Ascending aorta (tissue), 2 donors: ENCODE measurements at places on chromosomes 13 and 19.
A peak's percentile ranks its signal among the peaks of the same experiment; 100 is the strongest.

DNA sequence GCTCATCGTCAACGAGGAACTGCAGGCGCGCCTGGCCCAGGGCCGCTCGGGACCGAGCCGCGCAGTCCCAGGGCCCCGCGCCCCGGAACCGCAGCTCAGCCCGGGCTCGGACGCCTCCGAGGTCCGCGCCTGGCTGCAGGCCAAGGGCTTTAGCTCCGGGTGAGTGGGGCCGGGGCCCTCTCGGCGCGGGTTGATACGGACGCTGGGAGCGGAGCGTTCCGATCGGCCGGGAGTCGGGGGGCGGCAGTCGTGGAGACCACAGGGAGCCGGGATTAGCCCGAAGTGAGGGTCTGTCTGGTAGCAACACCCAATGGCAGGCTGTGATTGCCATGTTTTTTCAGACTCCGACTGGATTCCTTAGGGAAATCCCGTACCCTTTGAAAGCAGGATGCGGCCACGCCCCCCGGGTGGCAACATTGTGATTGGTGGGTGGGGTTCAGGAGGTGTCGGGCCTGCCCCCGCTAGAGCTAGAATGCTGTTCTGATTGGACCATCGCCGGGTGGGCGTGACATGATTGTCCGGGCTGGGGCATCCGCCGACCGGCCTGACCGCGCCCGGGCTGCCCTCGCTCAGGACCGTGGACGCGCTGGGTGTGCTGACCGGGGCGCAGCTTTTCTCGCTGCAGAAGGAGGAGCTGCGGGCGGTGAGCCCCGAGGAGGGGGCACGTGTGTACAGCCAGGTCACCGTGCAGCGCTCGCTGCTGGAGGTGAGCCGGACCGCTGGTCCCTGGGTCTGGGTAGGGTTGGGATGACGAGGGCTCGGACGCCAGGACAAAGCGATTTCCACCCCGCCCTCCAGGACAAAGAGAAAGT is 11.3 kb downstream of the EPS8L1 start:
- peak; percentile 93 for DNase-seq

- DNase-seq = peak; percentile 70
These were observed 51.3 kb downstream of the CELF5 start for GRCh38 chr19:3275583-3276340.

GRCh38 chr13:93624311-93624777 is 397.7 kb downstream of the GPC6 start:
- no peak for DNase-seq

DNA sequence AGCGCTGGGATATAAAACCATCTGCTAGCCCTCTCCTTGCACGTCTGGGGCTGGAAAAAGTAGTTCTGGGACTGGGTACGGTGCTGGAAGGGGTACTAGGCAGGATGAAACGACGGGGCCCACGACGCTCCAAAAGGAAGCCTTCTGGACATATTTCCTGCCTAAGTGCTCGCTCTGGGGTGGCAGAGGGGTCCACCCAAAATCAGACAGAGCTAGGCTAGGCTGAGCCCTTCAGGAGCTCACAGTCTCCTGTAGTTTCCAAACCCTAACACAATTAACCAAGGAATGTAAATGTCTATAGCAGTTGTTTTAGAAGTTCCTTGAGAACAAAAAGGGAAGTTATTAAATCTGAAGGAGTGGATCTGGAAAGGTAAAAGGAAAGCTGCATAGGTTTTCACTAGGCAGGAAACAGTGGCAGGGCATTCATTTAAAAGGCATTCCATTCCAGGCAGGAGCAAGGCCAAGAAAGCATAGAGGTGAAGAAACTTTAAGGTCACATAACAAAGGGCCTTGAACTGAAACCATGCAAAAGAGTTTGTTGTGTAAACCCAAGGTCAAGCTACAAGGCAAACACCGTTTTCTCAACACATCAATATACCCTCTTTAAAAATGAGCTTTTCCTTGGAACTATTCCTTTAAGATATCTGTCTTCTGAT is 634 bp upstream of the DIAPH3 start:
- DNase-seq = no peak

GRCh38 chr13:20497006-20497775 is 28.5 kb downstream of the CRYL1 start:
- DNase-seq = no peak

- DNase-seq = no peak
These were observed 16.3 kb downstream of the ONECUT3 start for GRCh38 chr19:1769645-1769985.

- no peak for DNase-seq
These were observed 44.3 kb downstream of the NDFIP2 start for GRCh38 chr13:79525064-79525857.

GRCh38 chr19:33580645-33581037 is 41.1 kb upstream of the CHST8 start:
- DNase-seq = no peak

- DNase-seq = no peak
These were observed 2.6 kb downstream of the ERICH4 start for GRCh38 chr19:41445575-41445974.

DNA sequence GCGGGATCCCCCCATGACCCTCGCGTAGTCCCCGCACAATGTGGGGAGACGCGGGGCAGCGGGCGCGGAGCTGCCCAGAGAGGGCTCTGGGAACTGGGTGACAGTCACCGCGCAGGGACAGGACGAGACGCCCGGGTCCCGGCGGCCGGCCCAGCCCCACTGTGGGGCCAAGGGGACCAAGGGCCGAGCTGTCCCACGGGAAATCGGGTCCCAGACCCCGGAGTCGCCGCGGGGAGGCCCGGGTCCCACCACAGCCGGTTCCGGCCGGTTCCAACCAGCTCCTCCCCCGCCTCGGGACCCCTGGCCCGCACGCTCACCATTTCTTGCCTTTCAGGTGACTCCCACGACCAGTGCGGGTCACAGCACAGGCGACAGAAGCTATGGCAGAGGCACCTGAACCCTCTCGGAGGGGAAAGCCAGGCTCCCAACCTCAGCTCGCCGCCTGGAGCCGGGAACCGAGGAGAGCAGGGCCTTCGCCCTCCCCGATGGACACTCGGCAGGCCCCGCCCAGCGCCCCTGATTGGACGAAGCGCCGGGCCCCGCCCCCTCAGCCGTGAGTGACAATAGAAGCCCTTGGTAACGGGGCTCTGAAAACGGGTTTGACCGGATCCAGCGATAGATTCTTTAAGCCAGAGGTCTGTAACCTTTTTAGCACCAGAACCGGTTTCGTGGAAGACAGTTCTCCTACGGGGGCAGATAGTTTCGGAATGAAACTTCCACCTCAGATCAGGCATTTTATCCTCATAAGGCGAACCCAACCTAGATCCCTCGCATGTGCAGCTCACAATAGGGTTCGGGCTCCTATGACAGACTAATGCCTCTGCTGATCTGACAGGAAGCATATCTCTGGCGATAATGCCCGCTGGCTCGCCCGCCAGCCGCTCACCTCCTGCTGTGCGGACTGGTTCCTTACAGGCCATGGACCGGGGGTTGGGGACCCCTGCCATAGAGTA is at the start of gene ZNF433:
Gene ZNF433 (minus strand): TSS at position 460 of the 953 bp plus-strand sequence. CDS start 140 bp downstream, at position 320.
- peak; percentile 97 for DNase-seq

DNA sequence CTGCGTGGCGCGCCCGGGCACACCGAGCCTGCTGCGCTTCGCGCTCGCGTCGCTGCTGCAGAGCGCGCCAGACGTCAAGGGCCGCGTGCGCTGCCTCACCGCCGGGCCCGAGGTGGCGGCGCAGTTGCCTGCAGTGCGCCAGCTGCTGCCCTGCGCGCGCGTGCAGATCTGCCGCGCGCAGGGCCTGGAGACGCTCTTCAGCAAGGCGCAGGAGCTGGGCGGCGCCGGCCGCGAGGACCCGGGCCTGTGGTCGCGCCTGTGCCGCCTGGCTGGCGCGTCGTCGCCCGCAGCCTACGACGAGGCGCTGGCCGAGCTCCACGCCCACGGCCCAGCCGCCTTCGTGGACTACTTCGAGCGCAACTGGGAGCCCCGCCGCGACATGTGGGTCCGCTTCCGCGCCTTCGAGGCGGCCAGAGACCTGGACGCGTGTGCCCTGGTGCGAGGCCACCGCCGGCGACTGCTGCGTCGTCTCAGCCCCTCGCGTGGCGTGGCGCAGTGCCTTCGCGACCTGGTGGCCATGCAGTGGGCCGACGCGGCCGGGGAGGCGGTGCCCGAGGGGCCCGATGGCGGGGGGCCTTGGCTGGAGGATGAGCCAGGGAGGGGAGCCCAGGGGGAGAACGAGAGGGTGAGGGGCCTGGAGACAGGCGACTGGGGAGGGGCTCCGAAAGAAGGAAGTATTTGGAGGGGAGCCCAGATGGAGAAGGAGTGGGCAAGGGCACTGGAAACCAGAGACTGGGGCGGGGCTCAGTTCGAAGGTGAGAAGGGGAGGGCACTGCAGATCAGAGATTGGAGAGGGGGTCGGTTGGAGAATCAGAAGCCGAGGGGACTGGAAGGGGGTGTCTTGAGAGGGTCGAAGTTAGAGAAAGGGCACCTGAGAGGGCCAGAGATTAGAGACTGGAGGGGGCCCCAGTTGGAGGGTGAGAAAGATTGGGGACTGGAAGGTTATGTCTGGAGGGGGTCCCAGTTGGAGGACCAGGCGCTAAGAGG is 24.7 kb downstream of the ZSWIM9 start:
- DNase-seq = no peak

DNA sequence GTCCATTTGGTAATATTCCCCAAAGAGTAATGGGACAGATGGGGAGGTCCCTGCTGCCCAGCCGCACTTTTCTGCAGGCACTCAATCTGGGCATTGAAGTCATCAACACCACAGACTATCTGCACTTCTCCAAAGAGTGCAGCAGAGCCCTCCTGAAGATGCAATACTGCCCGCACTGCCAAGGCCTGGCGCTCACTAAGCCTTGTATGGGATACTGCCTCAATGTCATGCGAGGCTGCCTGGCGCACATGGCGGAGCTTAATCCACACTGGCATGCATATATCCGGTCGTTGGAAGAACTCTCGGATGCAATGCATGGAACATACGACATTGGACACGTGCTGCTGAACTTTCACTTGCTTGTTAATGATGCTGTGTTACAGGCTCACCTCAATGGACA is 295.0 kb downstream of the GPC5 start:
- DNase-seq = no peak

GRCh38 chr13:105202354-105202753 is 1333.1 kb downstream of the EFNB2 start:
- no peak for DNase-seq

- DNase-seq = no peak
These were observed 126.1 kb downstream of the KDM4B start for GRCh38 chr19:5094768-5095567.

GRCh38 chr13:75404726-75405125 is 77.2 kb downstream of the TBC1D4 start:
- DNase-seq = no peak

- DNase-seq = no peak
These were observed 151.2 kb downstream of the TBC1D4 start for GRCh38 chr13:75330770-75331169.

DNA sequence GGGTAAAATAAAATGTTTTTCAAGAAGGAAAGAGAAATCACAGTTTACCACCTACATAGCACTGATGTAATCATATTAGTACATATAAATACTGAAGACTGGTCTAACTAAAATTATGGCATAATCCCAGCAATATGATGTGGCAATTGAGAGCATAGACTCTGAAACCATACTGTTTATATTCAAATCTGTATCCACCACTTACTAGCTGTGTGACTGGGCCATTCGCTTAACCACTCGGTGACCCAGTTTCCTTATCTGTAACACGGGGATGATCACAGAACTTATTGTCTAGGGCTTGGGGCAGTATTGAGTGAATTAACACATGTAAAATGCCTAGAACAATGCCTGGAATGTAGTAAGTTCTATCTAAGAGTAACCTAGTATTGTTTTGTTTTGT is 13.1 kb upstream of the GTF3A start:
- DNase-seq = no peak

DNA sequence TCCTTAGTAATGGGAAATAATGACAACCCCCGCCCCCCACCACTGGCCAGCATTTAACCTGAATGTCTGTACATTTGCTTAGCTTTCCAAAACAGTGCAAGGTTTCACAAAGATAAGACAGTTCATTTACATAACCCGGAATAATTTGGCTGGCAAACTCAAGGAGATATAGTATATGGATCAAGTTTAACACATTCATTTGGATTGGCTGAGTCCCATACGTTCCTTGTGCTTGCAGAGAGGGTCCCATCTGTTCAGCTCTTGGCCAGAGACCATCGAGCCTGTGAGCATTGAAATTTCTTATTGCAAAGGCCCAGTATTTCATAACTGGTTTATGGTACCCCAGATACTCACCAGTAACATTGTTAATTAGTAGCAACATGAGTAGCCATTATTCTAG is 116.5 kb downstream of the GPC6 start:
- no peak for DNase-seq

GRCh38 chr19:49347191-49347590 is 12.0 kb downstream of the CD37 start:
- DNase-seq = no peak

DNA sequence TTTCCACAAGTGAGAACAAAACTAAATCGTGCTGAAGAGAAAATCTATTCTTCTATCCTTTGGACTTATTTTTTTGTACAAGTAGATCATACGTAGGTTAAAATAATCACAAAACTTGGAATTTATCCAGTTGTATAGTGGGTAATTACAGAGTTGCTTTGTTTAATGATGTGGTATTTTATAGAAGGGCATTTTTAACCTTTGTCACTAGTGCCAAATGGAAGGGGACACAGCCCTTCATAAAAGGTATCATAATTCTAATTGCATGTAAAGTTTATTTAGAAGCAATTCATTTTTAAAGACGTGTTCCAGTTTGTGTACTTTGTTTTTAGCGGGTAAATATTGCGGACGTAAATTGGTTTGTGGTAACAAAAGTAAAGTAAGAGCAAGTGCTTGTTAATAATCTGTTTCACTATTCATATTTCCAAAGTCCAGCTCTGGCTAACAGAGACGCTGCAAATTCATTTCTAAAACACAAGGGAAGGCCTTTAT is 99.5 kb downstream of the ERCC5 start:
- DNase-seq = no peak

DNA sequence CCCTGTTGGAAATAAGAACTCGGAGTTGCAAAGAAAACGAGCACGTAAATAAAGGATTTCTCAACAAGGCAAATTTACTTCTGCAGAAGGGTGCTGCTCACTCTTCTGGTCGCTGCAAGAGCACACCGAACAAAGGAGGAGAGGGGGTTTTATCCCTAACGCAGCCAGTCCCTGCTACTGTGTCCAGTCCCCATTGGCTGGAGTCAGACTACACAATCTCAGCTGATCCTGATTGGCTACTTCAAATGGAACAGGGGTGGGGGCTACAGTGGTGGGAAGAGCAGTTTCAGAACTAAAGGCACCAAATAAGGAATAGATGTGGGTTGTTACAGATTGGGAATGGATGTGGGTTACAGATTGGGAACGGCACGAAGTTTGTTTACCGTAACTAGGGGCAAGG is 63.9 kb upstream of the MCF2L start:
- no peak for DNase-seq

GRCh38 chr13:35729926-35730627 is 253.6 kb upstream of the MAB21L1 start:
- DNase-seq = no peak

- DNase-seq = no peak
These were observed 47.9 kb downstream of the KDM4B start for GRCh38 chr19:5016781-5017180.

GRCh38 chr13:86838411-86839120 is 832.6 kb upstream of the SLITRK5 start:
- no peak for DNase-seq
